ENCODE measurements at places on chromosomes 13 and 19. TPM values are rescaled to one million over a fixed set of nuclear protein-coding genes. Genes with fewer than 3 reads are reported as not detected.

DNA sequence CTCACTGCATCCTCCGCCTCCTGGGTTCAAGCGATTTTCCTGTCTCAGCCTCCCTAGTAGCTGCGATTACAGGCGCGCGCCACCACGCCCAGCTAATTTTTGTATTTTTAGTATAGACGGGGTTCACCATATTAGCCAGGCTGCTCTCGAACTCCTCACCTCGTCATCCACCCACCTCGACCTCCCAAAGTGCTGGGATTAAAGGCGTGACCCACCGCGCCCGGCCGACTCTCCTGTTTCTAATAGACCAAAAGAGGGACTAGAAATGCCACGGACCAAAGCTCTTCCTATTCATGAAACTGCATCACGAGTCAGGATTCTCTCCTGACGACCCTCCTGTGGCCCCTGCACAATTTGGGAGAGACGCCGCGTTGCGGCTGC is 563 bp downstream of the ZNF43 start:
- H3K36me3 ChIP-seq: no peaks in the 10 kb centered on the region
- peak overlapping the region; percentile 91 for H3K27ac ChIP-seq
- H3K27me3 ChIP-seq: no peaks in the 10 kb centered on the region
- H3K4me3 ChIP-seq: peak overlapping the region; percentile 76
- DNase-seq: no peak

DNA sequence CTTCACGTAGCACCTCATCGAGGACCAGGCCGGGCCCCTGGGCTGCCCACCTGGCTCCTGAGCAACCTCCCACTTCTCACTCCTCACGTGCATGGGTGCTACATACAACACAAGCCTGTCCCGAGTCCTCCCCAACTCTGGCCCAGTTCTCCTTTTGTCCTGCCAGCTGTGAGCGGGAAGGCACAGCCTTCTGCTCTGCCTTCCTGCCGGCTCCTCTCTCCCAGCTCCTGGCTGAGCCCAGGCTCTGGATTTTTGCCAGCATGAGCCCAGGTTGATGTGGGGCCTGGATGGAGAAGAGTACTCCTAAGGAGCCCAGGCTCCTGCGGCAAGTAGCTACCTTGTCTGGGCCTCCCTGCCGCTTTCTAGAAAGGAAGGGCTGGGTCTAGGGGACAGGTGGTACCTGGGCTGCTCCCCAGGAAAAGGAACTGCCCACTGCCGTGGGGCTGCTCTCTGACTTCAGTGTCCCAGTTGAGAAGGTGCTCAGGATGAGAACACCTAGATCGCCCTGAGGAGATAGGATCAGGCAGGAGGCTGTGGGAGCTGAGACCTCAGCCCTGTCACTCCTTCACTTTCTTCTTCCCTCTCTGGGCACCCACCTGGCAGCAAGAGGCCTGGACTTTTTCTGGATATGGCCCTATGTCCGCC is 23.6 kb downstream of the LYL1 start:
- H3K4me3 ChIP-seq: peak overlapping the region; percentile 26
- peak overlapping the region; percentile 90 for H3K27ac ChIP-seq
- H3K4me1 ChIP-seq: peaks cover 41% of the 10 kb centered on the region
- H3K36me3 ChIP-seq: peaks cover 35% of the 10 kb centered on the region
- no peaks in the 10 kb centered on the region for H3K27me3 ChIP-seq

GRCh38 chr13:111177921-111178320 is 62.8 kb downstream of the ARHGEF7 start:
- no peaks in the 10 kb centered on the region for H3K36me3 ChIP-seq
- no peak for DNase-seq
- H3K4me3 ChIP-seq: peak overlapping the region; percentile 49
- H3K27me3 ChIP-seq: no peaks in the 10 kb centered on the region
- H3K27ac ChIP-seq: peak overlapping the region; percentile 94

ANKRD24 gene
- total RNA-seq: 1.1 TPM

DNA sequence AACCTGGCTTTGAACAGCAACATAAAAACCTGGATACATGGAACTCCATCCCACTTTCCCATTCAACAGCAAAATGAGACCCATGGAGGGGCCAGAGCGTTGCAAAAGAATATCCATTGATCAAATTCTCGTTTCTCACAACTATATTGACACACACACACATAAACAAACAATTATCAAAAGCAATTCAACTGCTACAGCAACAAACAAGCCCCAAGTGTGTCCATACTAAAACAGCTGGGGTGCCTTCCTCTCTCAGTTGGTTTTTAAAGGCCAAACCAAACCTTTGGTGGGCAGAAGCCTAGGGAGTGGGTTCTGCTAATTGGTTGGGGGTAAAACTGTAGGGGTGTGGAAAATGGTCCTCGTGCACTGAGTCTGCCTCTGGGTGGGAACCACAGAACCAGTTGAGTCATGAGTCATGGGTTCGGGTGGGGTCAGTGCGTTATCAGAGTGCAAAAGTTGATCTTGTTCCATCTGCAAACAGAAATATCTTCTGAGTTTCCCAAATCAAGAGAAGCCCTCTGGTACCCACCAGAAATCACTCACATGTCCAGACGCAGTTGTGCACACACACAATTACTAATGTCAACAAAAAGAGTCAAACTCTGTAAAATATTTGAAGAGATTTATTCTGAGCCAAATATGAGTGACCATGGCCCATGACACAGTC is 18.5 kb downstream of the GPR42 start:
- H3K4me3 ChIP-seq: no peak overlapping the region
- no peak overlapping the region for H3K27ac ChIP-seq
- H3K36me3 ChIP-seq: no peaks in the 10 kb centered on the region

DNA sequence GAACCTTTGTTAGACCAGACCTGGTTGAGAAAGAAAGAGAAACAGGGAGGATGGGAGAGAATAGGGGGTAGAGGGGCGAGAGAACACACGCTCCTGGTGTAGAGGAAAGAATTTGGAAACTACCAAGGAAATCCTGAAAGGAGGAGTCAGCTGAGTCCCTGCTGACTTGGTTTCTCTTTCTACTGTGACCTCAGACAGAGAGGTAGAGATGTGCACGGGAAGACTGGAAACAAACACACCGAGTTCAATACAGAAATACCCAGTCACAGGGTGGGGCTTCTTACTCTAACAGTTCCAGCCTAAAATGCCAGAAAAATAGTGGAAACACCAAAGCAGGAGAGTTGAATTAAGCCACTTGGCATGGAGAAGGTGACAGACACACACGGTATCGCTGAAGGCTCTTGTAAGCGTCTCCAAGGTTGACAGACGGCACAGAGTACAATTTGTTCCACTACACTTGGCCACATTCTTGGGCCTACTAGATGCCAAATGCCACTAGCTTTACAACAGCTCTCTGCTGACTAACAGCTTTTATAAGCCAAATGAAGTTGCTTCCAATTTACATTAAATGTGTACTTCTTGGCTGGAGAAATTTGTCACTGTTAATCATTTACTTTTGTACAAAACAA is 28.1 kb downstream of the LATS2 start:
- H3K4me1 ChIP-seq: peaks cover 42% of the 10 kb centered on the region
- peak overlapping the region; percentile 32 for H3K4me3 ChIP-seq
- H3K36me3 ChIP-seq: no peaks in the 10 kb centered on the region
- H3K27me3 ChIP-seq: no peaks in the 10 kb centered on the region

TRPM4 gene
- 65.9 TPM for total RNA-seq

DNA sequence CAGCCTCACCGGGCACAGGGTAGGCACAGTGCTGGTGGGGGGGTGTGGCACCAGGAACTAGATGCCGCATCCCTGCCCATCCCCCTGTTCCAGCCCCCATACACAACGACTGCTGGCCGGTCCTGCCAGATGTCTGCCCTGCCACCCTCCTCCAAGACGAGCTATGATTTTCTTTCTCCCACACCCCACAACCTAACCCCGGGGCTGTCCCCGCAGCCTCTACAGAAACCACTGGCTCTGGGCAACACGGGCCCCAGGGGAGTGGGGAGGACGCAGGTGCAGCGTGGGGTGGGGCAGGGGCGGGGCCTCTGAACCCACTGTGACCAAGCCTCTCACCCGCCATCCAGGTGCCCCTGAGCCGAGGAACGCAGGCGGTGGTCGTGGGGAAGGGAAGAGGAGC is 15.5 kb downstream of the PGLS start:
- H3K27ac ChIP-seq: no peak overlapping the region
- no peaks in the 10 kb centered on the region for H3K36me3 ChIP-seq
- H3K4me1 ChIP-seq: no peaks in the 10 kb centered on the region
- DNase-seq: no peak

- H3K36me3 ChIP-seq: no peaks in the 10 kb centered on the region
- no peaks in the 10 kb centered on the region for H3K4me1 ChIP-seq
- no peak overlapping the region for H3K27ac ChIP-seq
- no peaks in the 10 kb centered on the region for H3K27me3 ChIP-seq
- no peak for DNase-seq
These were observed 319.7 kb downstream of the KCNRG start for GRCh38 chr13:50334944-50335343.

DNA sequence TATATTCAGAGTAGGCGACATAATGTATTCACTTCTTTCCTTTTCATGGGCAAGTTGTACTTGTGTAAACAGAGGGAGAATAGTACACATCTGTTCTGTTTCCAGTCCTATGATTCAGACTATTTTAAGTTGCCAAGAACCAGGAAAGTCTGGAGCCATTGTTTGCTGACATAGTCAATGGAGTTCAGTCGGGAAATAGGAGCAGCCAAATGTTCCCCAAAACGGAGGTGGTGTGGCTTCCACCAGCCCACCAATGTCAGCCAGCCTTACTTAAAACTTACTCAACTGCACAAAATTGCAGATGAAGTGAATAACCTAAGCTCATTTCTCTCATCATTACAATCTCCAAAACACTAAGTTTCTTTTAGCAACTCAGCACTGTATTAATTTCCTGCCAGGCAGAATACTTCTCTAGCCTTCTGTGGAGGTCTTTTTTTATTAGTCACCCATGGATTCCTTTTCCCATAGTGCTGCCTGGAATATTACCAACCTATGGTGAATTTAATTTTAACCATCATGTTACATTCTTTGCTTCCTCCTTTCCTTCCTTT is 22.3 kb upstream of the CSNK1A1L start:
- no peaks in the 10 kb centered on the region for H3K36me3 ChIP-seq
- no peaks in the 10 kb centered on the region for H3K27me3 ChIP-seq
- H3K4me3 ChIP-seq: peak overlapping the region; percentile 26
- peak overlapping the region; percentile 40 for H3K27ac ChIP-seq

FUT1 gene
- total RNA-seq: 0.99 TPM

DNA sequence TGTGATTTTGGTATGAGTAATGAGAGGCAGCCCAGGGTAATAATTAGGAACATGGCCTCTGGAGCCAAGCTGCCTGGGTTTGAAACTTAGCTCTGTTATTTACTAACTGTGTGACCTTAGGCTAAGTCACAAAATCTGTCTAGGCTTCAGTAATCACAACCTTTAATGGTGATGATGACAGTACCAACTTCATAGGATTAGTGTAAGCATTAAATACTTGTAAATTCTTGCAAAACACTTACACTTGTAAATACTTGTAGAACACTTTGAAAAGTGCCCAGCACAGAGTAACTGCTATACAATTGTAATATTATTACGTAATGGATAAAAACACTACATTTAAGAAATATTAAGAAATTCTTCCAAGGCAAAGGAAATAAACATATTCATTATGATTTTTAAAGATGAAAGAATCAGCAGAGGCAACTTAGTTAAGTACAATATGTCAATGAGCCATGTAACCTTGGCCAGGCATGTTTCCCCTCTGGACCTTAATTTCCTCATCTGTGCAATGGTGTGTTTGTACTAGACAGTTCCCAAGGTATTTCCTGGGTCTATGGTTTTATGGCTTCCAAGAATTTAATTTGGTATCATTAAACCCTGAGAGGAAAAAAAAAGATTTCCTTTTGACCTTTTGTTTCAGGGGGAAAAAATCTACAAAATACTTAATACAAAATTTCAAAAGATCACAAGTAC is 628.5 kb upstream of the KLHL1 start:
- no peaks in the 10 kb centered on the region for H3K4me1 ChIP-seq
- H3K27ac ChIP-seq: no peak overlapping the region
- no peak overlapping the region for H3K4me3 ChIP-seq
- no peaks in the 10 kb centered on the region for H3K36me3 ChIP-seq
- no peak for DNase-seq

FBN3 gene
- not detected for total RNA-seq

- no peak overlapping the region for H3K27ac ChIP-seq
- H3K36me3 ChIP-seq: no peaks in the 10 kb centered on the region
- H3K27me3 ChIP-seq: no peaks in the 10 kb centered on the region
- H3K4me3 ChIP-seq: no peak overlapping the region
These were observed 130.5 kb downstream of the LMO7 start for GRCh38 chr13:75766636-75767035.

LRRC63 gene
- not detected for total RNA-seq

GRCh38 chr19:29772696-29773095 is 39.1 kb upstream of the CCNE1 start:
- H3K27me3 ChIP-seq: no peaks in the 10 kb centered on the region
- no peak overlapping the region for H3K4me3 ChIP-seq
- no peak for DNase-seq
- H3K36me3 ChIP-seq: no peaks in the 10 kb centered on the region
- H3K4me1 ChIP-seq: no peaks in the 10 kb centered on the region
- no peak overlapping the region for H3K27ac ChIP-seq

GRCh38 chr13:32033744-32034143 is 2.2 kb downstream of the FRY start:
- no peaks in the 10 kb centered on the region for H3K27me3 ChIP-seq
- H3K27ac ChIP-seq: no peak overlapping the region
- H3K4me3 ChIP-seq: peak overlapping the region; percentile 89
- no peak for DNase-seq

GRCh38 chr13:96822895-96823294 is 171.4 kb downstream of the OXGR1 start:
- H3K4me3 ChIP-seq: no peak overlapping the region
- peaks cover 4% of the 10 kb centered on the region for H3K4me1 ChIP-seq
- no peak for DNase-seq
- no peak overlapping the region for H3K27ac ChIP-seq

GPR4 gene
- 6.6 TPM for total RNA-seq

DNA sequence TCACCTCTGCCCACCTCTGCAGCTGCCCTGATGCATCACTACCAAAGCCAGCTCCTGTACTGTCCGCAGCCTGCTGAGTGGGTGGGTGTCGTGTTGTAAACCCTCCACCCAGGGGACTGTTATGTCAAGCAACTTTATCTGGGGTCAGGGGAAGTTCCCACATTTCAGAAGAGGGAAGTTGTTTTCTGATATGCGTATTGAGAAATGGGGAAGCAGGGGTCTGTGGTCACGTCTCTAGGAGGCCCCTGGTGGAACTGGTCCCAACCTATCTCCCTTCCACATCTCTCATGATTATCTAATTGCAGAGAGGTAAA is 31.2 kb downstream of the CLEC17A start:
- H3K4me1 ChIP-seq: no peaks in the 10 kb centered on the region
- DNase-seq: no peak
- H3K4me3 ChIP-seq: no peak overlapping the region
- H3K36me3 ChIP-seq: no peaks in the 10 kb centered on the region
- H3K27me3 ChIP-seq: no peaks in the 10 kb centered on the region

- no peak for DNase-seq
- no peak overlapping the region for H3K27ac ChIP-seq
- no peaks in the 10 kb centered on the region for H3K27me3 ChIP-seq
- peaks cover 33% of the 10 kb centered on the region for H3K4me1 ChIP-seq
- H3K36me3 ChIP-seq: no peaks in the 10 kb centered on the region
These were observed 5.6 kb downstream of the RANBP3 start for GRCh38 chr19:5972355-5972731.
